Stimulated activated CD8-positive, alpha-beta memory T cell treated with anti-CD3 and anti-CD28 coated beads, Interleukin-2, amount 100 ng/mL, for 48 hours (primary cell): ENCODE measurements at places on chromosomes 16 and 17.

DNA sequence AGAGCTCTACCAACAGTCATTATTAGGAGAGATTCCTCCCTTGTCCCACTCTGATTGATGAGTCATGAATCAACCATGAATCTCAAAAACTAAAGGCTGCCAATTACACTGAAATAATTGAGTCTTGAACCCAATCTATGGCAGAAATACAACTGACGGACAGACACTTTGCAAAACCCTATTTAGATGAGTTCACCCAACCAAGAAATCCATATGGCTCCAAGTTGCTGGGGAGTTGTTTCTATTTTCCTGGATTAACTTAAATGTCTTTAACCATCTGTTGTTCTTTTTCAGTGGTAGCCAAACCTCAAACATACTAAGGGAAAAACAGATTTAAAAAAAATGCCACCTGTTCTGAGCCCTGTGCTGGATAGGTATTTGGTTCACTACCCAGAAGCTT, 151.0 kb downstream of the SHISA9 start:
- DNase-seq, result no peak

DNA sequence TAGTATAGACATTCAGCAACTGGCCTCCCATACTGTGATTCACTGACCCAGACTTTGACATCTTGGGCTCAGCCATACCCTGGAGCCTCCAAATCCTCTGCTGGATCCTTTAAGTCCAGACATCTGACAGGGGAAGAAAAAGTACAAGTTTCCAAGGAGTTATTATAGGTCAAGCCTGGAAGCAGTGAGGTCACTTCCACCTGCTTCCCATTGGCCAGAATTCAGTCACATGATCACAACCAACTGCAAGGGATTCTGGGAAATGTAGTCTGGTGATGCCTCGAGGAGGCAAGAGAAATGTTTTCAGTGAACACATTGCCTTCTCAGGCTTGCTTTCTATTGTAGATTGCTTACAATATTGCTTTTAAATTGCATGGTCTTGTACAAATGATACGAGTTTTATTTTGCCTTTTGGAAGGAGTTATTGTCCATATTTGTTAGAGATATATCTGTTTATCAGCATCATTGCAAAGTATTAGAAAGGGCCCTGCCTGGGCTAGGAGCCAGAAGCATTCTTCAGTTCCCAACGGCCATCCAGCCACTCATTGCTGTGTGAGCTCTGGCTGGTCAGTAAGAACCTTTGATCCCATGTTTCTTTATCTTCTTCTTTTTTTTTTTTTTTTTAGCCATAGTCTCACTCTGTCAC, 696.9 kb downstream of the WWOX start:
- no peak for DNase-seq

- DNase-seq, result no peak
Measured at GRCh38 chr16:84827897-84828296, 8.1 kb downstream of the CRISPLD2 start.

DNA sequence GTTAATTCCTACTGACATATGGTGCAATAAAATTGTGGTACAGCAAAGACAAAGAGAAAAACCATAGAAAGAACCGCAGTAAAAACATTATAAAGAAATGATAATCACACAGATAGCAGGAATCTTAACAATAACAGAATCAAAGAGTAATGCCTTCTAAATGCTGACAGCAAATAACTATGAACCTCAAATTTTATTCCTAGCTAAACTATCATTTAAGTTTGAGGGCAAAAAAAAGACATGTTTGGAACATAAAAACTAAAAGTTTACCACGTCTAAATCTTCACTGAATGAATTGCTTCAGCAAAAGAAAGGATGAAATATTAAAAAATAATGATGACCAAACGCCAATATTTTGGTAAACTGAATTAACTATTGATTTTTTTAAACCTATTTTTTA, 135.8 kb downstream of the CPPED1 start:
- no peak for DNase-seq

DNA sequence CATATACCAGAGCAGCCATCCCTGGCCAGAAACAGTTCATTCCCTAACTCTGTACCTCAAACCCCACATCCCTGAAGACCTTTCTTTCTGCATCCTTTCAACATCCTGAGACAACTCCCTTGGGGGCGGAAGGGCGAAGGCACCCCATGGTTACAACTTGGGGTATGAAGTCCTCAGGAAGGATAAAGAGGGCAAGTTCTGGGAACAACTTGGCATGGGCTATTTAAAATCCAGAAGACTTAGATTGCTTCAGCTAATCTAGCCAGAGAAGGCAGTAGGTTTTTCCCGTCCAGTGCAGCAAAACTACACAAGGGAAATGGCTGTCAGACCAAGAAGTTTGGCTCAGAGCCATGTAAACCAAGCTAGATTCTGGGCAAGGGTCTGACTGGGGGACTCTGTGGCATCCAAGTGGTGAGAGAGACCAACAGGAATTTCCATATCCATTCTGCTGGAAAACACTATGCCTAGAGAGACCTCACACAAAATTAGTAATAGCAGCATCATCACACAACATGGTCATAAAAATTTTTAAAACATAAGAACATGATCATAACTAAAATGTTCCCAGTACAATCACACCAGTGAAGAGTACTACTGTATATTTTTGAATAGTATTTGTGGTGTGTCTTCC, 113.2 kb downstream of the CDYL2 start:
- DNase-seq, result no peak

- no peak for DNase-seq
Measured at GRCh38 chr16:8619671-8620370, 1.7 kb upstream of the METTL22 start.
